ENCODE measurements at places on chromosomes 5 and 9.

DNA sequence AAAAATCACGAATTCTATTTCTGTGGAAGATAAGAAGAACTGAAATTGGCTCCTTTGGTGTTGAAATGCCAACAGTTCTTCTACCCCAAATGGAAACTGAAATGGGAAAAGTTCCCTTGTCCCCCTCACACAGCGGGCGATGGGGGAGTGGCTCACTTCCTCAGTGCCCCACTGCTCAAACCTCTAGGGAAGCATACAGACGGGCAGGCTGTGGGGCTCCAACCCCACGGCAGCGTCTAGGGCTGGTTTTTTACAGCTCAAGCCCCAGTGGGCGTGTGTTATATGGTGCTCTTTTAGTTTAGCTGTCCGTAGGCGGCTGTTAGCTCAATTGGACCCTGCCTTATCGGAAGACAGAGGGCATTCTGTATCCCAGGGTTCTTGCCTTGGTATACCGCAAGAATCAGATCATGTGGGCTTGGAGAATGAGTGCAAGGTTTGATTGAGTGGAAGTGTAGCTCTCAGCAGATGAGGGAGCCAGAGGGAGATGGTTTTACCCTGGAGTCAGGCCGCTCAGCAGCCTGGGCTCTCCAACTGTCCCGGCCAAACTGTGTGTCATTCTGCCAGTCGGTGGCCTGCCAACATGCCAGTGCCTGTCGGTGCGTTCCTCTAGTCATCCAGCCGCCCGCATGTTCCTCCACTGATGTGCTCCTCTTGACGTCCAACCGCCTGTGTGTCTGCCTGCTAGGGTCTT, 166.3 kb upstream of the ZNF608 start:
- DNase-seq = no peak

DNA sequence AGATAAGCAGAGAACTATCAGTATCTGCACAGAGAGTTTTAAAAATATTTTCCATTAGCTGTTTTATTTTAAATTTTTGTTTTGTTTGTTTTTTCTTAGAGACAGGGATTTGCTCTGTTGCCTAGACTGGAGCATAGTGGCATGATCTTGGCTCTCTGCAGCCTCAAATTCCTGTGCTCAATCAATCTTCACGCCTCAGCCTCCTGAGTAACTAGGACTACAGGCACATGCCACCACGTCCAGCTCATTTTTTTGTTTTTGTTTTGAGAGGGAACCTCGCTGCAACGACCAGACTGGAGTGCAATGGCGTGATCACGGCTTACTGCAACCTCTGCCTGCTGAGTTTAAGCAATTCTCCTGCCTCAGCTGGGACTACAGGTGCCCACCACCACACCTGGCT, 138.2 kb upstream of the LPAR1 start:
- DNase-seq = no peak

DNA sequence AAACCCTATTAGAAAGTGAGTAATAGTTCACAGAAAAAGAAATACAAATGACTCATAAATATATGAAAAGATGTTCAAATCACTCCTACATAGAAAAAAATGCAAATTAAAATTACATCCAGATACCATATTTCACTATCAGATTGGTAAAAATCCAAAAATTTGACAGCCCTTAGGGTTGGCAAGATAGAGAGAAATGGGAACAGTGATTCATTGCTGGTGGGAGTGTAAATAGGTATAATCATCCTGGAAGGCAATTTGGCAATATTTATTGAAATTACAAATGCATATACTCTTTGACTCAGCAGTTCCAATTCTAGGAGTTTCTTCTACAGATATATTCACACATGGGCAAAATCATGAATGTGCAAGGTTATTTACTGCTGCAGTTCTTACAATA, 273.5 kb downstream of the NR2F1-AS1 start:
- DNase-seq = no peak

- no peak for DNase-seq
Observed at GRCh38 chr5:127858116-127858784, 155.1 kb downstream of the CCDC192 start.

- DNase-seq = peak; percentile 0
Observed at GRCh38 chr5:378301-378891, 56.9 kb downstream of the AHRR start.

DNA sequence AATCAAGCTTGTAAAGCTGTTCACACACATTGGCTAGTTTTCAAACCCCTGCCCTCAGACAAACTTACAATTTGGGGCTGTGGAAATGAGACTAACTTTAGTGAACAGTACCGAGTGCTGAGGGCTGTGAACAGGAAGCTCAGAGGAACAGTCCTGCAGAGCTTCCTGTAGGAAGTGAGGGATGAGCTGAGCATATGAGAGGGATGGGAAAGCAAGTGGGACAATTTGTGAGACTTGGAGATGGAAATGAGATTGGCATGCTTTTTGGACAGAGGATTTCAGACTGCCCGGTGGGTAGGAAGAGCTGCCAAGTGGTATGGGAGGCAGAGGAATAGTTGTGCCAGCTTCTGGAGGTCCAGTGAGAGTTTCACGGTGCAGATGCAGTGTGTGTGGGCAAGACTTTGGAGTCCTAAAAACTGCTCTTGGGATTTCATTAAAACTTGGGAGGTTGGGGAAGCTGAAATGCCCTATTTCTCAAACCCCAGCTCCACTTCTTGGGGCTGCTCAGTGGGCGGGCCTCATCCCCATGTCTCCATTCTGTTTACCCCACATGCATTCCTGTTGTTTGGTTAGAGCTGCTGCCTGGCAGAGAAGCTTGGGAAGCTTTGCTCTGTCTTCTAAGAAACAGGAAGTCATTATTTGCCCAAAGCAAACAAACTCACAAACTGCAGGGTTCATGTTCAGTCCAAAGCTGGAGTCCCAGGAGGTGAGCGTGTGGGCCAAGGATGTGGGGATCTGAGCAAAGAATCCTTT, 267.5 kb downstream of the ZSWIM6 start:
- no peak for DNase-seq

- DNase-seq = no peak
Observed at GRCh38 chr5:56164376-56164775, 68.8 kb downstream of the ANKRD55 start.

DNA sequence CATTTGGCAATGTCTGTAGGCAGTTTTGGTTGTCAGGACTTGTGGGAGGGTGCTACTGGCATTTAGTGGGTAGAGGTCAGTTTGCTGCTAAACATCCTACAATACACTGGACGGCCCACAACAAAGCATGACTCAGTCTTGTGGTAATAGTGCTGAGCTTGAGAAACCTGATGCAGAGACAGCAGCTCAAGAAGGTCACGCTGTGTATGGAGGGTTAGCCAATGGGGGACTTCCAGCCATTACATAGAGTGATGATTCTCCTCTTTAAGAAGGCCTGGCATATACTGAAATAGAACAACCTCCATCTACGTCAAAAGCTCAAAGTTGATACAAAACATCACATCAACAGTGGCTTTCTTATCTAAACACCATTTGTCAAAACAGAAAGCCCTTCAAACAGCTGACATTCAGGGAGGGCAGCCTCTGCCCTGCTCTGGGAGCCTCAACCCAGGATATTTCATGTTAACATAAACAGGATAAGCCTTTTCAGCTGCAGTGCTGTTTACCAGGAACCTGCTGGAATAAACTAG, 143.0 kb downstream of the GPBP1 start:
- no peak for DNase-seq

- DNase-seq = no peak
Observed at GRCh38 chr5:36209664-36210063, 32.1 kb downstream of the NADK2 start.

DNA sequence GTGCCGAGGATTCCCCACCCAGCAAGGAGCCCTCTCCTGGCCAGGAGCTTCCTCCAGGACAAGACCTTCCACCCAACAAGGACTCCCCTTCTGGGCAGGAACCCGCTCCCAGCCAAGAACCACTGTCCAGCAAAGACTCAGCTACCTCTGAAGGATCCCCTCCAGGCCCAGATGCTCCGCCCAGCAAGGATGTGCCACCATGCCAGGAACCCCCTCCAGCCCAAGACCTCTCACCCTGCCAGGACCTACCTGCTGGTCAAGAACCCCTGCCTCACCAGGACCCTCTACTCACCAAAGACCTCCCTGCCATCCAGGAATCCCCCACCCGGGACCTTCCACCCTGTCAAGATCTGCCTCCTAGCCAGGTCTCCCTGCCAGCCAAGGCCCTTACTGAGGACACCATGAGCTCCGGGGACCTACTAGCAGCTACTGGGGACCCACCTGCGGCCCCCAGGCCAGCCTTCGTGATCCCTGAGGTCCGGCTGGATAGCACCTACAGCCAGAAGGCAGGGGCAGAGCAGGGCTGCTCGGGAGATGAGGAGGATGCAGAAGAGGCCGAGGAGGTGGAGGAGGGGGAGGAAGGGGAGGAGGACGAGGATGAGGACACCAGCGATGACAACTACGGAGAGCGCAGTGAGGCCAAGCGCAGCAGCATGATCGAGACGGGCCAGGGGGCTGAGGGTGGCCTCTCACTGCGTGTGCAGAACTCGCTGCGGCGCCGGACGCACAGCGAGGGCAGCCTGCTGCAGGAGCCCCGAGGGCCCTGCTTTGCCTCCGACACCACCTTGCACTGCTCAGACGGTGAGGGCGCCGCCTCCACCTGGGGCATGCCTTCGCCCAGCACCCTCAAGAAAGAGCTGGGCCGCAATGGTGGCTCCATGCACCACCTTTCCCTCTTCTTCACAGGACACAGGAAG, 120.2 kb downstream of the RGS3 start:
- no peak for DNase-seq

- DNase-seq = no peak
Observed at GRCh38 chr9:123787416-123787815, 142.5 kb downstream of the DENND1A start.

DNA sequence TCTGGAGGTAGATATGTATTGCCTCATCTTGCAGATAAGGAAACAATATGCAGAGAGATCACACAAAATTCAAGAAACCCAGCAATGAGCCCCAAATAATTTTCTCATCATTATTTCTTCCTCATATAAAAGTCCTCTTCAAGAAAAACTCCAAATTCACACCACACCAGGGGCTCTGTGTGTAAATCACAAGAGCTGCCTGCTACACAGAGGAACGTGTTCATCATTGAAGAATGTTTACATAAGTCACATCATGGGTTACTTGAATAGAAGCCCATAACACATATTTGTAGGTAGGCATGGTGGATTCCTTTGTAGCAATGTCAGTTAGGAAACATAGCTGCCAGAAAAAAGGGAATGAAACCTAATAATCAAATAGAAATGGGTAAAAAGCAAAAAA, 308.1 kb upstream of the TLE4 start:
- DNase-seq = no peak

DNA sequence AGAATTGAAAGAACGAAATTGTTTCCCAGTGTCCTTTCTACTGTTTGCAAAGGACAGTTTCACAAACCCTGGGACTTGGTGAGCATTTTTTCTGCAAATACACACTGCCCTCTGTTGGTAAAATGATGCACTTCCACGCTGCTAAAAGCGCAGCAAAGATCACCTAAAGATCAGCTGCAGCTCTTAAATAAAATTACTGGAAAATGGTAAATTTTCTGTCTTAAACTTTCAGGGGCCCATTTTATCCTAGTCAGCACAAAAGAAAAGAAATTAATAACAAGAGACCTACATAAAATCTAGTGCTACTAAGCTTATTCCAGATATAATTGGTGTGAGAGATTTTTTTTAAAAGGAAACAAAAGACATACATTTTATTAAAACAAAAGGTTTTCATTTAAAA, 566.0 kb downstream of the CAAP1 start:
- DNase-seq = peak; percentile 7
